ENCODE measurements at places on chromosomes 4 and X. TPM values are rescaled to one million over a fixed set of nuclear protein-coding genes. Genes with fewer than 3 reads are reported as not detected.

APELA gene
- 0.04 TPM for total RNA-seq

PAGE2 gene
- total RNA-seq: not detected

TASL gene
- 0.75 TPM for total RNA-seq

ARAF gene
- 22.8 TPM for total RNA-seq

DGAT2L6 gene
- total RNA-seq: not detected

NDNF gene
- 12.0 TPM for total RNA-seq

All from muscle of leg (tissue), 16 donors.